ENCODE measurements at places on chromosomes 12 and 14.

- no peak for DNase-seq
Observed at GRCh38 chr12:81416571-81416970, 338.7 kb downstream of the ACSS3 start.

DNA sequence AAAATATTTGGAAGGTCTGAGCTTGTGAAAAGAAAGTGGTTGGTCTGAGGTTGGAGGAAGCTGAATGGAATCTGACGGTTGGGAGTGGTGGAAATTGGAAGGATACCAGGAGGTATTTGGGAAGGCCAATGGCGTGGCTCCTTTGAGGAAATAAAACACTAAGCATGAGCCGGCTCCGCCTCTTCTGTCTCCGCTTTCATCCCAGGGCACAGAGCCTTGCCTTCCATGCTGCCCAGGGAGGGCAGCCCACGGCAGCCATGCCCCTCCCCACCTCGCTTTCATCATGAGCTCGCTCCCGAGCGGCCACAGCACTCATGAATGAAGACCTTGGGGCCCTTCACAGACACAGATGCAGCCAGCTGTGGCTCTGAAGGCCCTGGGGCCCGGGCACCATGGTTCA lies 36.2 kb downstream of the HSP90AA1 start:
- no peak for DNase-seq

DNA sequence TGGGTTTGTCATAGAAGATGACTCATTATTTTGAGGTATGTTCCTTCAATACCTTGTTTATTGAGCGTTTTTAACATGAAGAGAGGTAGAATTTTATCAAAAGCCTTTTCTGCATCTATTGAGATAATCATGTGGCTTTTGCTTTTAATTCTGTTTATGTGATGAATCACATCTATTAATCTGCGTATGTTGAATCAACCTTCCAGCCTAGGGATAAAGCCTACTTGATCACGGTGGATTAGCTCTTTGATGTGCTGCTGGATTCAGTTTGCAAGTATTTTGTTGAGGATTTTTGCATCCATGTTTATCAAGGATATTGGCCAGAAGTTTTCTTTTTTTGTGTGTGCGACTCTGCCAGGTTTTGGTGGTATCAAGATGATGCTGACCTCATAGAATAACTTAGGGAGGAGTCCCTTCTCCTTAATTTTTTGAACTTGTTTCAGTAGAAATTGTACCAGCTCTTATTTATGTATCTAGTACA lies 602.6 kb downstream of the SNAPC1 start:
- no peak for DNase-seq

- DNase-seq = no peak
Observed at GRCh38 chr14:36928432-36928831, 244.0 kb downstream of the SLC25A21 start.
